ENCODE measurements at places on chromosomes 12 and 14.
A peak's percentile ranks its signal among the peaks of the same experiment; 100 is the strongest.

DNA sequence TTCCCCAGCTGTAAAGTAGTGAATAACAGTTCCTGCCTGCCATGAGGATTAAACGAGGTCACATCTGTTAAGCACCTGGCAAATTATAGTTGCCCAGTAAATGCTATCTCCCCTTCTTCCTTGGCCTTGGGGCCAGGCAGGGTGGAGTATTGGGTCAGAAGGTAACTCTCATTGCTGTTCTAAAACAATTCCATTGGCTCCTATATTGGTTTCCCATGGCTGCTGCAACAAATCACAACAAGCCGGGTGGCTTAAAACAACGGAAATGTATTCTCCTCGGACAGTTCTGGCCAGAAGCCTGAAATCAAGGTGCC, 31.9 kb downstream of the MMAB start:
- DNase-seq = no peak

- DNase-seq = no peak
These were observed 332.3 kb downstream of the TMEM121 start for GRCh38 chr14:105858676-105859025.

- no peak for DNase-seq
These were observed 159.1 kb downstream of the SAMD4A start for GRCh38 chr14:54725998-54726397.

- no peak for DNase-seq
These were observed 27.6 kb upstream of the KCNMB4 start for GRCh38 chr12:70338531-70338930.

GRCh38 chr12:58263816-58264215, 322.4 kb downstream of the ATP23 start:
- DNase-seq = no peak

- DNase-seq = no peak
These were observed 264.0 kb downstream of the FUT8 start for GRCh38 chr14:65676361-65677014.

DNA sequence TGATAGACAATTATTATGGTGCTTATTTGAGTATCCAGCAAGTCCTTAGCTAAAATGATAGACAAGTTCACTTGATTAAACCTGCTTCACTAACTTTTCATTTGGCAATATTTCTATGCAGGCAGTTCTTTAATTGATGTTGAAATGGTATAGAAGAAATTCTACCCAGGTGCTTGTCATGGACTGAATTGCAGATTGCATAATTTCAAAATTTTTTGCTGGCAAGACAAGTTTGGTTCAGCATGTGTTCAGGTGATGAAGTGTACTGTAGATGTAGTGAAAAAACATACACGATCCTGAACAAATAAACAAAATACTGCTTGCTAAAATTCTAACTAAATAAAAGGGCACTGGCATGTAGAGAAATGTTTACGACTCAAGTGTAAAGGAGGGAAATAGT, 189.0 kb downstream of the FOXA1 start:
- no peak for DNase-seq

GRCh38 chr12:103462675-103463074, 33.1 kb downstream of the C12orf42 start:
- DNase-seq = no peak

- no peak for DNase-seq
These were observed 21.8 kb upstream of the RTRAF start for GRCh38 chr14:51967521-51967920.

DNA sequence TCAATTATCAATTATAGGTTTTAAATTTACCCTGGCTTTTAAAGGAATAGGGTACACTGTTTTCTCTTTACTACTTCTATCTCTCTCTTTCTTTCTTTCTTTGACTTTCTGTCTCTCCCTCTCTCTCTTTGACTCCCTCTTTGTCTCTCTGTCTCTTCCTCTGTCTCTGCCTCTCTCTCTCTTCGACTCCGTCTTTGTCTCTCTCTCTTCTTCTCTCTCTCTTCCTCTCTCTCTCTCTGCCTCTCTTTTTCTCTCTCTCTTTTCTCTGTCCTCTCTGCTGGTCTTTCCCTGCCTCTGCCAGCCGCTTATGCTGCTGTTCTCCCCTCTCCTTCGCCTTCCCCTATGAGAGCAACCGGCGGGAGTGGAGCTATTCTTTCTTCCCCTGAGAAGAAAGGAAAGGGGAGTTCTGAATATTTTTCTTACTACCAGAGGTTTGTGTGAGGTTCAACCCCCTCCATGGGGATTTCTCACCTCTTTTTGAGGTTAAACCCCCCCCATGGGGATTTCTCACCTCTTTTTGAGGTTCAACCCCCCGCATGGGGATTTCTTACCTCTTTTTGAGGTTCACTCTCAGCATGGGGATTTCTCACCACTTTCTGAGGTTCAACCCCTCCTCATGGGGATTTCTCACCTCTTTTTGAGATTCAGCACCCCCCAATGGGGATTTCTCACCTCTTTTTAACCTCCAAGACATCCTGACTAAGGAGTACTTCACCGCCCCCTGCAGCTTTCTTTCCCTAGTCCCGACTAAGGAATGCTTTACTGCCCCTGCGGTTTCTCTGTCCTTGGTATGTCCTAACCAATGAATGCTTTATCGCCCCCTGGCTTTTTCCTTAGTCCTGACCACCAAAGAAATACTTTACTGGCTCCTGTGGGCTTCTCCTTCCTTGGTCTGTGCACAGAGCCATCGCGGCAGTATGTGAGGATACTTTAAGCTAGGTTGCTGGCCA, 27.4 kb upstream of the DDHD1 start:
- DNase-seq = no peak

- no peak for DNase-seq
These were observed 159.9 kb upstream of the PARP11 start for GRCh38 chr12:4032924-4033615.

DNA sequence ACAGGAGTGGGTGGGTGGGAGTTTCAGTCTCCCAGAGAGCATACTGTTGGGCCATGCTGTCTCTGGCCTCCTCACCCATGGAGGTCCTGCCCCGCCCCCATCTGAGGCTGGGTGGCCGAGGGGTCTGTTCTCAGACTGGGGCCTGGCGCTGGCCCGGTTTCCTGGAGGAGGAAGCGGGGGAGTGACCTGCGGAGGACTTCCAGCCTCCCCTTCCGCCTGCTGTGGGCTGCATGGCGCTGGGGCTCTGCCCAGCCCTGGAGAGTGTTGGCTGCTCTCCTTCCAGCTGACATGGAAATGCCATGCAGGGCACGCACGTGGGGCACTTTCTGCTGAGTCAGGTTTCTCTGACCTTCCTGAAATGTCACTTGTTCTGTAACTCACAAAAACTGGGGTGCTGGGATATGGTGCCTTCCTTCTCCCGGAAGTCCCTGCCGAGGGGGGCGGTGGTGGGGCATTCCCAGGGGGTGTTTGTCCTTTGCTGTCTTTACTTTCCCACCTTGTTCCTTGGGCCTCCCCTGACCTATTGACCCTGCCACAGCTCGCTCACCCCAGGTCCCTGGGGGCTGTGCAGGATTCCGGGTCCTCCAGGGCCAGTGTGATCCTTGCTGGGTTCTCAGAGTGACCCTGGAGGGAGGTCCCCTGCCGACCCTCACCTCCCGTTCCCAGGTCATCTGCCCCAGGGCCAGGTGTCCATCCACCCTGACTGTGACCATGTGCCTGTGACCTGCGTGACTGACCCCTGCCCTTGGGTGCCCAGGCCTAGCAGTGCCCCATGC, 23.6 kb downstream of the PACS2 start:
- DNase-seq = peak; percentile 41

- DNase-seq = no peak
These were observed 7.0 kb downstream of the AGAP2 start for GRCh38 chr12:57731411-57732080.

- no peak for DNase-seq
These were observed 4.1 kb upstream of the ACVR1B start for GRCh38 chr12:51947246-51947996.

DNA sequence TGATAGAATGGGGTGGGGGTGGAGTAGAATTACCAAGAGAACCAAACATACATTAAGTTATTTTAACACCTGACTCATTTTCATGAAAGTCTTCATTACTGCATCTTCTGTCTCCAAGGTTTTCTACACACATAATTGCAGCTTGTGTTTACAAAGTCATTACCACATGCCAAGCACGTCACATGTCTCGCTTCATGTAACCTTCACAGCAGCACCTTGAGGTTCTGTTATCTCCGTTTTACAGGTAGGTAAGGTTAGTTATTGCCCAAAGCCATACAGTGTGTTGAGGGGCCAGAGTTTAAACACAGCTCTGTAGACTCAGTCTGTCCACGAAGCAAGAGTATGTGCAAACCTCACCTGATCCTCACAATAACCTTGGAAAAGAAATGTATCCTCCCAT, 64.3 kb upstream of the RBM19 start:
- DNase-seq = no peak

- no peak for DNase-seq
These were observed 5.8 kb upstream of the MRPL42 start for GRCh38 chr12:93461503-93461902.

DNA sequence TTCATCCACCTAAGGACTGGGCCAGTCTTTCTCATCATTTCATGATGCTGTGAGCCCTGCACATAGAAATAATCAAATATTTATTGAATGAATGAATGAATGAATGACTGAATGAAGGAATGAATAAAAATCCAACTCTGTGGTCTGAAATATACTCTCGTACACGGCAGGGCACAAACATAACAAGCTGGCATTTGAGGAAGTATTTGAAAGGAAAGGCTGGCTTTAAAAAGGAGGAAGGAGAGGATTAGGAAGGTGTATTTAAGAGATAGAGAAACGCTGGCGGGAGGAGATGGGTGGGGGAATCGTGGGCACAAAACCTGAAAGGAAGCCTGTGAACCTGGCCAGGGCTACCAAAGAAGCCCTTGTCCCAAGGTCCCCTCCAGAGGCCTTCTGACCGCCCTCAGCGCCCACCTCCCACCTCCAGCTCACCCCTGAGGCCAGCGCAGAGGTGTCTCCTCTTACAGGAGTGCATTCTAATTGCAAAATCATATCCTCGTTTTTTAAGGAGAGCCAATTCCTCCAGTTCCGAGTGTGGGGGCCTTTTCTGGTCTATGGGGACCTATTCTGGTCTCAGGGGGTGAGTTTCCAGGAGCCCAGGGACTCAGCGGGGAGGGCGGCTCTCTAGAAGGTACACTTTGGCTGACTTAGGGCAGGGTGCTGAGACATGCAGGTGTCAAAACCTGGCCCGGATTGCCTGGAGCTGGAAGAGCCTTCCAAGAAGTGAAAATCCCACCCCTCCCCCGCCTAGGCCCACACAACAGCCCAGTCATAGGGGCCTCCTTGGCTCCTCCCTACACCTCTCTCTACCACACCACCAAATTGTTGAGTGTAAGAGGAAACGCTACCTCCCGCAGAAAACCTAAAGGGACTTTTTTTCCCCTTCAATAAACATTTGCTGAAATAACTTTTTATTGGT, 8.7 kb upstream of the JDP2 start:
- DNase-seq = peak; percentile 45

GRCh38 chr12:132543298-132544079, 53.5 kb downstream of the FBRSL1 start:
- DNase-seq = no peak

DNA sequence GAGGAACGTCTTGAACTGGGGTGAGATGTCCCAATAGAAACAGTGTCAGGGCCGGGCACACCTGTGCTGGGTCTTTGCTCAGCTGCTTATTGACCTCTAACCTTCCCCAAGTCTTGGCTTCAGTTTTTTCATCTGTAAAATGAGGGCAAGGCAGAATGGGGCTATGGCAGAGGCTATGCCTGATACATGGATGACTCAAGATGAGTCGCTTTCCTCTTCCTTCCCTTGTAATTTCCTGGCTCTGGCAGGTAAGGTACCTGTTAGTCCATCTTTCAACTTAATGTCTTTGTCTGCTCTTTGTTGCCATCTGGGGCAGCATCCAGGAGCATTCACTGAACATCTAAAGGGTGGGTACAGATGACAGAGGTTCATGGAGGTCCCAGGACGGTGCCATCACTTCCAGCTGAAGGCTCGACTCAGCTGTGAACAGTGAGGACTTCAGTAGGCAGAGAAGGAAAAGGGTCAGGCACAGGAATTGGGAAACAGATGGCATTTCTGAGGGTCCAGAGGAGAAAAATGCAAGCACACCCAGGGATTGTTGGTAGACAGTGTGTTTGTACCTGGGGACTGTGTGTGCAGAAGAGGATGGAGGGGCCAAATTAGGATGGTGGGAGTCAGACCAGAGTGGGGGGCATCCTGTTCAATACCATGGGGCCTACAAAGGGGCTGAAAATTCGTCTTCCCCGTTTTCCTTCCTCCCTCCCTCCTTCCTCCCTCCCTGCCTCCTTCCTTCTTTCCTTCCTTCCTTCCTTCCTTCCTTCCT, 268.3 kb downstream of the VRK1 start:
- DNase-seq = no peak

DNA sequence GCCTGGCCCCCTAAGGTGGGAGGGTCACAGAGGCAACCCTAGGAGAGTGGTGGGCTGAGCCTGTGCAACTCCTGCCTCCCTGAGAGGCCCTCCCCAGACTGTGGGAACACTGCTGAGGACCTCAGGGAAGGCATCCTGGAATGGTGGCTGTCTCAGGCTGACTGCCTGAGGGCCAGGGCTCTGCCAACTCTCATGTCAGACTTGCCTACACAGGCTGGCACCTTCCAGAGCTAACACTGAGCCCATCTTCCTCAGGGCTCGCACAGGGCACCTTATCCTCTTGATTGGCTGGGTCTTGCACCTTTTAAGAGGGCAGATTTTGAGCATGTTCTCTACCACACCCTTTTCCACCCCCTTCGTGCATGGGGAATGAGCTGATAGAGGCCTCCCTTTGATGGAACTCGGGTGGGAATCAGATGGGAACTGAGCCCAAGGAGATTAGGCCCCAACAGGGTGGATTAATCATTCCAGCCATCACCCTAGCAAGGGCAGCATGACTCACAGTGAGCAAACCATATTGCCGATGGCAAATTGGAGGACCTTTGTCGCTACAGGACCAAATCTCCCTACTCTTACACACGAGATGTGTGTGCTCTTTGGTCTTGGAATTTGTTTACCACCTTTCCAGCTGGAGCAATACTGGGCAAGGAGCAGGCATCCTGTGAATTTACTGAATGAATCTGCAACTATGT, 702.8 kb downstream of the VRK1 start:
- no peak for DNase-seq

DNA sequence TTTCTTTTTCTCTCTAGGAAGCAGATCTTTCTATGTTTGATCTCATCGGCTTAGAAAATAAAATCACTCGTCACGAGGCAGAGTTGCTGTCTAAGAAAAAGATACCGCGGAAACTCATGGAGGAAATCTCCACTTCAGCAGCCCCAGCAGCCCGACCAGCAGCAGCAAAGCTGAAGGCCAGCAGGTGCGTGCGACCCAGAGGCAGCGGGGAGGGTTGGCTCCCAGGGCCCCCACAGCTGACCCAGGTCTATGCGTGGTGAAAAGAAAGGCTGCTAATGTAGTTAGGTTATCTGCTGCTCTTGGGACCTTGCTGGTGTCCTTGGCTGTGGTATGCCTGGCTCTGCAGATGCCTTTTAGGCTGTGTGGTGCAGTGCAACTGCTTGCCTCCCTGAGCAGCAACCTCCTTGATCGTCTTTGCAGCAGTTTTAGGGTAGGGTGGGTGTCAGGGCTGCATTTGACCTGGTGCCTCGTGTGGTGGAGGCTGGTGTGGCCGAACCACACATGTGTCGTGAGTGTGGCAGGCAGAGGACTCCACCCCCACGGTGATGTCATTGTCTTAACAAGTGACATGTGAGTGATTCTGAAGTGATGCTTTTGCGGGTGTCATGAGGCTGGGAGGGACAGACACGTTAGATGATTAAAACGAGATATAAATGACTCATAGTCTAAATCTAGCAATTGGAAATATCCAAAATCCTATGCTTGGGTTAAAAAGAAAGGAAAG, 68.6 kb downstream of the EP400 start:
- DNase-seq = no peak

All from CMK (cell line).